ENCODE measurements at places on chromosomes 4 and X.

DNA sequence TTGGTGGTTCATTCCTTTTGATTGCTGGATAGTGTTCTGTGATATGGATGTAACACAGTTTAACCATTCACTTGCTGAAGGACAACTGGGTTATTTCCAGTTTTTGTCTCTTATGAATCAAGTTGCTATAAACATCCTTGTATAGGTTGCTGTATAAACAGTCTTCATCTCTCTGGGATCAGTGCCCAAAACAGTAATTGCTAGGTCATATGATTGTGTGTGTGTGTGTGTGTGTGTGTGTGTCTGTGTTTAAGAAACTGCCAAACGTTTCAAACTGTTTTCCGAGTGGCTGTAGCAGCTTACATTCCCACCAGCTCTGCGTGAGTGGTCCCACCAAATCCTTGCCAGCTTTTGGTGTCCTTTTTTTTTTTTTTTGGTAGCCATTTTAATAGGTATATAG is 60.4 kb downstream of the F11 start:
- no peak for DNase-seq

DNA sequence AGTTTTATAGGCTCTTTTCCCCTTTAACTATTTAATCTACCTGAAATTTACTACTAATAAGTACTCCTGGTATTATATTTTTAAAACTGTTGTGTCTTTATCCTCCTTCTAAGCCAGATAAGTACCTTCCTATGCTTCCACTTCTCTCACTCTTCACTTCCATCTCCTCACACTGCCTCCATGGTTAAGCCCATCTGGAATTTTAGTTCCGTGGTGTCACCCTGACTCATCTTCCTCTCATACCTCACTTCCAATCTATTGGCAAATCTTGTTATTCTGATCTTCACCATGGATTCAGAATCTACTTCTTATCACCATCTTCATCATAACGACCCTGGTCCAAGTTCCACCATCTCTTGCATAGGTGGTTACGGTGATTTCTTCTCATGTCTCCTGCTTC is 32.7 kb upstream of the DAPP1 start:
- no peak for DNase-seq

GRCh38 chr4:145132511-145133098 is 34.5 kb downstream of the ABCE1 start:
- DNase-seq: no peak

GRCh38 chr4:99430106-99430505 is 5.0 kb downstream of the ADH7 start:
- DNase-seq: no peak

GRCh38 chrX:24154490-24155034 is 5.0 kb downstream of the ZFX start:
- DNase-seq: no peak

DNA sequence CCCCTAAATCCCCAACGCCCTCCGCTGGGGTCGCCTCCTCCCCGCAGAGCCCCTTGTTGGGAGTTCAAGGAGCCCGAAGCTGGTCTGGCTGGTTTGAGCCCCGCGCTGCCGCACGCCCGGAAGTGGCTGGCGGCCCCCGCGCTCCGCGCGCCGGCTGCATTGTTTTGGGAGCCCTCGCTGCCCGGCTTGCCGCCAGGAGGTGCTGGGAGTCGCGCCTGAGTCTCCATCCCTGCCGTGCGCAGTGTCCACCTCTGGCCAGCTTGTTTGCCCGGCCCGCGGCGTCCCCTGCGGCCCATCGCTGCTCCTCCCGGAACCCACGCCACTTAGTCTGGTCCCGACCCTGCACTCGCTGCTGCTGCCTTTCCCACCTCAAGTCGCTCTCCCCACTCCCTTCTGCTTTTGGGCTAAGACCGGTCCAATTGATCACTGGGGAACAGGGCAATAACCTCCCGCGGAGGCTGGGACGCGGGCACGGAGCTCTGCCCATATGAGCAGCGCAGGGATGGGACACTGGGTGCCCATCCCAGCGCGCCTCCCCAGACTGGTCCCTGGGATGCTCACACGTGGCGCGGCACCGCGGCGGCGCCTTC is 2.2 kb upstream of the SFRP2 start:
- no peak for DNase-seq

DNA sequence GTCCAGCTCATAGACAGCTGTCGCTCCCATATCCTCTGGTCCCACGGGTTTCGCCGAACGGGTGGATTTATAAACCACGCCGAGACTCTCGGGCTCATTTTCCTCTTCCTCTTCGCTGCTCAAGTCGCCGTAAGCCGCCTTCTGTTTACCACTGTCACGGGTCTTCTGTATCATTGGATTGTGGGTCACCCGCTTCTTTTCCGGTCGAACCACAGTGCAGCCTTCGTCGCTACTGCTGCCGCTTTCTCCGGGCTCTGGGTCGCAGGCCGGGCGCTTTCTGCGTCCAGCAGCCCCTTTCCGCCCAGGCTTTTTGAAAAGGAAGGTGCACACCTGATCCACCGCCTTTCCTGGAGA is 311 bp downstream of the RNF113A start:
- no peak for DNase-seq

- no peak for DNase-seq
These were observed 7.3 kb downstream of the AIFM1 start for GRCh38 chrX:130158311-130158710.

DNA sequence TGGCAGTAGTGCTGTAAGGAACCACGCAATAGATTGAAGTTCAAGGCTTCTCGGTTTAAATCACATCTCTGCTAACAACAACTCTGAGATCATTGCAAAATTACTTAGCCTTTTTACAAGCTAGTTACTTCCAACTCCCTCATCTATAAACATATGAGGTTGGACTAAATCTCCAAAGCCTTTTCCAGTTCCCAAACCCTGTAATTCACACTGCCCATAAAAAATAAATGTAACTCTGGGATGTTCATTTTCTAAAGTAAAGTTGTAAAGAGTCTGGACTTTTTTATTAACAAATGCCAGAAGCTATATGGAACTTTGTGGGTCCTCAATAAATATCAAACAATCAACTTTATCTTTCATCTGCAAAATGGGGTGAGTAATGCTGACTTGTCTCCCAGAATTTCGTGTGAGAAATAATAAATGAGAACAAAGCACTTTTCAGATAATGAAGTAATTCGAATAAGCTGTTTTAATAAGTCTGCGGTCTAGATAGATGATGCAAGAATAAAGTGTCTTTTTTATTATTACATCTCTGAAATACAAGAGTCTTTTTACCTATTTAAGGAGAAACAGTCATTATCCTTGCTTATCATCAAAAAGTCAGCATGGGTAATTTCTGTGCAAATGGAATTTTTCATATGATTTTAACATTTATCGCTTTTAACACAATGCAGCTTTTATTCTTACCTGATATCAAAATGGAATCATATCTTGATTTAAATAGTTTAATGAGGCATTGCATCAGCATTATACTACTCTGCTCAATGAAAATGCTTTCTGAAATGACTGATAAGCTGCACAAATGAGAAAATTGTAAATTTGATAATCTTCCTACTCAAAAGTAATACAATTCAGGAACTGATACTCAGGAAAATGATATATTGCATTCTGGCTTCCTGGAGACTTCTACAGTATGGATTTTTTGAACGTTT is 252.6 kb downstream of the BANK1 start:
- no peak for DNase-seq

DNA sequence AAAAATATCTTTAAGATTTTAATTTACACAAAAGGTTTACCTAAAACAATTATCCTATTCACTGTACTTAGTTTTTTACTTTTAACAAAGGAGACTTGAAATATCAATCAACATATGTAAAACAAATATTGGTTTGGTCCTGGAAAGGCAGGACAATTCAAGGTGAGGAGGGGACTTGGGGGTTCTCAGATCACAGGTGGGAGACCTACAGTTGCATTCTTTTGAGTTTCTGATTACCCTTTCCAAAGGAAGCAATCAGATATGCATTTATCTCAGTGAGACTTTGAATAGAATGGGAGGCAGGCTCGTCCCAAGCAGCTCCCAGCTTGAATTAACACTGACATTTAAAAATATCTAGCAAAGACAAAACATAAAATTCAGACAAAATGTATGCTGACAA is 1917.3 kb downstream of the C4orf33 start:
- DNase-seq: no peak

DNA sequence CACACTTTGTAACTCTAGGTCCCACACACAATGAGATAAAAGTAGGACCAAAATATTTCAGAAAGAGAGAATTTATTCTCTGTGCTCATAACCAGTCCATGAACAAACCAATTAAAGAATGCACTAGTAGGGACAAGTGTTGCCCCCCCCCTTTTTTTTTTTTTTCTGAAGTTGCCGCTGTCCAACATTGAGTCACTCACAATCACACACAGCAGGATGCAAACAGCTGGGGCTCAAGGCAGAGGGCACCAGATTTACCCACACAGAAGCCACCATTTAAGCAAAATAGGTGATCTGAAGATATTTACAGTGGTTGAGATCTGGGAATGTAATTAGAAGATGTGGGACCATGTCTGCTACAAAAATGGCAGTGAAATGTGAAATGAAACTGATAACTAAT is 850.9 kb upstream of the SLIT2 start:
- DNase-seq: no peak

GRCh38 chr4:169098054-169098497 is 88.0 kb upstream of the CBR4 start:
- no peak for DNase-seq

DNA sequence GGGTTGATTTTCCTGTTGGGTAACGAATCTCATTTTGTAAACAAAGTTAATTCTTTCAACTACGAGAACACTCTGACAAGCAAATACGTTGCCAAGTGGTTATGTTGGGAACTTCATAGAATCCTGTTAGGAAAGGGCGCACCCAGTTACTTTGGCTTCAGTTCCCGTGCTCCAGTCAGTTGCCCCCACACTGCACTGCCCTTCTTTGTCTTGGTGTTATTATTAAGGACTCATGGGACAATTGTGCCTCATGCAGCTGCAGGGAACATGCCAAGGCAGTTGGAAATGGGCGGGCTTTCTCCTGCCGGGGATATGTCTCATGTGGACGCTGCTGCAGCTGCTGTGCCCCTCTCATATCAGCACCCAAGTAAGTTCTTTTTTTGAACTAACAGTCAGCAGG is 28.9 kb downstream of the OFD1 start:
- no peak for DNase-seq

DNA sequence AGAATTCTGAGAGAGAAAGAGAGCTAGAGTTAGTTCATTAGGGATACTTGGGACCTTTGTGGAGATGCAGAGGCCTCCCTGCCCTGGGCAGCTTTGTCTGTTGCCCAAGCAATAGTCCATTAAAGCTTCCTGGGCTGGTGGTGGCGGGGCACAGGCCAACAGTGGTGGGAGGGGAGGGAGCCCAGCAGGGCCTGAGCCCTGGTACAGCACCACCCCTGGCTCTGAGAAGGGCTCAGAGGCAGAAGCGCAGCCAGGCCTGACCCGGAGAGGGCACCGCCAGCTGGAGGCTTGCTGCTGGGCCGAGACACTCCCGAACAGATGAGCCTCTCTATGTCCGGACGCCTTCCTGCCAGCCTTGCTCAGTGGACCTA is 65.3 kb downstream of the EFNB1 start:
- DNase-seq: no peak

DNA sequence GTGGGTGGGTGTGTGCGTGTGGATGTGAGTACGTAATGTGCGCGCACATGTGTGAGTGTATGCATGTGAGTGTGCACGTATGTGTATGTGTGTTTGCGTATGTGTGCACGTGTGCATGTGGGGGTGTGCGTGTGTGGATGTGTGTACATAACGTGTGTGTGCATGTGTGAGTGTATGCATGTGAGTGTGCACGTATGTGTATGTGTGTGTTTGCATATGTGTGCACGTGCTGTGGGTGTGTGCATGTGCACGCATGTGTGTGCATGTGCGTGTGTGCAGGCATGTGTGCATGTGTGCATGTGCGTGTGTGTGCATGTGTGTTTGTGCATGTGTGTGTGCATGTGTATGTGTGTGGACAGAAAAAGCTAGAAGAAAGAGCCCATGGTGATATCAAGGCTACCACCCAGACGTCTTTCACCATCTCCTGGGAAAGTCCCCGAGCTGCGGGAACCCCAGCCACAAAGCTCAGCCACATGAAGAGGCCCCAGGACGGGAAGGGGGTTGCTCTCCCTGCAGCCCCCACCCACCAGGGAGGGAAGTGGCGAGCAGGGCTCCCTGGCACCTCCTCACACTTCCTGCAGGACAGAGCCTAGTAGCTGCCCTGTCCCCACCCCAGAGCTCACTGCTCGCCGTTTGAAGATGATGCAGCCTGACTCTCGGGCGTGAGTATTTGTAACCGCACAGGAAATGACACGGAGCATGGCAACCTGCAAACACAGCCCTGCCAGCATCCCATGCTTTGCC is 108.3 kb downstream of the DCTD start:
- DNase-seq: no peak

- DNase-seq: no peak
These were observed 159.5 kb downstream of the PPP3CA start for GRCh38 chr4:101187841-101188240.

DNA sequence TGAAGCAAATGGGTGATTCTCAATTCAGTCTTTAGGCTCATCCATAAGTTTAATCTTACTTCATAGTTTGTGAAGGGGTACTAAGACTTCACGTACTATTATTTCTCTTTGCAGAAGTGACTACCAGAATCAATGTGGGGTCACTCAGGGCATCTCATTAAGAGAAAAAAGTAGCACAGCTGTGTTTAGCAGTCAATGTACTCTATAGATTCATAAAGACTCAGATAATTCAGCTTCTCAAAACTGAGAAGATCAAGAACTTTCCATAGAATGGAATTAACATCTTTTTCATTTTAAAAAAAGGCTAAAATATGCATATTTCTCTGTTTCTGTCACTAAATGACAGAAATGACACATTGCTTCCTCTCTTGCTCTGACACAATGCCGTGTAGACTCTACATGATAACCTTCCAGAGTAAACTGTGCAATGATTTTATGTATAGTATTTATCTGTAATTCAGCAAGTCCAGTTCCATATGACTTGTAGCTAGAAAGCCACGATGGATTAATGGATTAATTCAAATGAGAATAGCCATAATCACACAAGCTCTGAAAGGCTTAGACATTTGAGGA is 20.3 kb upstream of the LSM6 start:
- no peak for DNase-seq

DNA sequence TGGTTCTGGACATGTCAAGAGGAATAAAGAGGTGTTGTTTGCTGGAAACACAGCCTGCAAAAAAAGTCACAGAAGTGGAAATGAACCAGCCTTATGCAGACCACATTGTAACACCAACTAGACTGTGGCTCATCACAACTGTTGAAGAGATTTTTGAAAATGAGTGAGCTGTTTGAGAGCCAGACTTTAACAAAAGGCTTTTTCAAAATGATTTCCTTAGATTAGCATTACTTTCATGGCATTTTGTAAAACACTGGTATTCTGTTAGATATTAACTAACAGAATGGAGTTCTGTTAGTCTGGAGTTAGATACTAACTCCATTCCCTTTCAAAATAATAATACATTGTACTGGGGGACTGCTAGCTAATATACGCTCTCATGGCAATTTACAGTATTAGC is 60.6 kb upstream of the GABRA2 start:
- DNase-seq: no peak

DNA sequence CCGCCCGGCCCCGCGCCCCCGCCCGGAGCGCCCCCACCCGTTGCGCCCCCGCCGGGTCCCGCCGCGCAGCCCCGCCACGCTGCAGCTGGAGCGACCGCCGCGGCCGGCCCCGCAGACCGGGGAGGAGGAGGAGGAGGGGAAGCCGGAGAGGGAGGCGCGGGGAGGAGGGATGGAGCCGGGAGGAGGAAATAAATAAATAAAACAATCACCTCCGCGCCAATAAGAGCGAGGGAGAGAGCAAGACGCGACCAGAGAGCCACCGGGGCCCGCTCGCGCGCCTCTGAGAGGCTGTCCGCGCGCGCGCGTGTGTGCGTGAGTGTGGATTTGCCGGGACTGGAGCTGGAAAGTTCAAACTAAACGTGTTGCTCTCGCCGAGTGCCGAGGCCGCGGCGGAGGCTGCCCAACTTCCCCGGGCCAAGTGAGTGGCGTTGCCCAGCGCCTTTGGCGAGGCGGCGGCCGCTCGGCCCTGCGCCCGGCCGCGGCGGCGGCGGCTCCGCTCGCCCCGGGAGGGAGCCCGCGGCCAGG is 2184.4 kb upstream of the TENM3 start:
- no peak for DNase-seq

All from stimulated activated CD4-positive, alpha-beta T cell treated with anti-CD3 and anti-CD28 coated beads, Interleukin-1b, Interleukin-23, amount 100 ng/mL, for 1 hour (primary cell).